Activated CD8-positive, alpha-beta memory T cell treated with anti-CD3 and anti-CD28 coated beads for 48 hours (primary cell): ENCODE measurements at places on chromosomes 5 and 9.

GRCh38 chr9:96071076-96071814 is 195.8 kb downstream of the ERCC6L2 start:
- no peak for DNase-seq

DNA sequence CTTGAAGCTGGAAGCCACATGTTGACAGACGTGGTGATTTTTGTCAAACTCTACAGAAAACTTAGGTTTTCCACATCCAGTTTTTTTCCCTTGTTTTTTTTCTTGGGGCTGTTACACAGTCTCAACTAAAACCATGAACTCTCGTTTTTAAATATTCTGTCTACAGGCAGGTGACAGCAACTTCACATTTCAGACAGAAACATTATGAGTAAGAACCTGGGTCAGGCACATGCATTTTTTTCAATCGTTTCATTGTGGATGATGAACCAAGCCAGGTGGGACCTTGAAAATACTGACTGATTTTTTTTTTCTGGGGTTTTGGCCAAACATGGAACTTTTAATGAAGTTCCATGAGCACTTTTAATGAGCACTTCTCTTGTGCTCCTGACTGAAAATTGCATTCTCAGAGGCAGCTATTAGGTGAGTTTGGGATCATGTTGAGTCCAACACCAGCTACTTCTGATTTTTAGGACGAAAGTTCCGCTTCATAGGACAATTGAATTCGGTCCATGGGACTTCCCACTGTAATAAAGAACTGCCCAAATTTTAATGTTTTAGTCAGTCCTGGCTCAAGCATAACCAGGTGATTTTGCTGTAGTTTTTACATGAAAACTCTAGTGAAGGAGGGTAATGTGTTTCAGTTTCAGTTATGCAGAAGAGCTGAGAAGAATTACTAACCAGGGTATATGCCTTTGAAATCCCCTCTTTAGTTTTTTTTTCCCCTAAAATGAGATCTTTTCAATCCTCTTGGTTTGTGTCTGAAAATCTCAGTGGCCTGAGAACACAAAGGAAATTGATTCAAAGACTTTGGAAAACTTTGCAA is 93.2 kb upstream of the ADAMTS16 start:
- DNase-seq = no peak

GRCh38 chr5:170596482-170597044 is 92.7 kb downstream of the KCNIP1 start:
- no peak for DNase-seq

GRCh38 chr5:139569270-139569955 is 8.3 kb downstream of the UBE2D2 start:
- no peak for DNase-seq

DNA sequence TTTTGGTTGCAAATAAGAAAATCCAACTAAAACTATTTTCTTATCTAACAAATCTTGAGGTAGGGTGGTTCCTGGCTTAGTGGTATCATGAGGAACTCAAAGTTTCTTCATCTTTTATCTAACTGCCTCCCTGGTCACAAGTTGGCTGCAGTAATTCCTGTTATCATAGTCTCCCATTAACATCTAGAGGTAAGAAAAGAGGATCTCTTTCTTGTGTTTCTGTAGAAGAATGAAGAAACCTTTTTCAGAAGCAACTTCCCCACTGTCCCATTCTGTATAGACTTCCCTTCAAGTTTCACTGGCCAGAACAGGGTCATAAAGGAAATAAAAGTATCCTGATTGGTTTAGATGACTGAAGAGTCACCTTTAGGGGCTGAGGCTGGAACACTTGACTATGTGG is 81.8 kb upstream of the ELL2 start:
- no peak for DNase-seq

DNA sequence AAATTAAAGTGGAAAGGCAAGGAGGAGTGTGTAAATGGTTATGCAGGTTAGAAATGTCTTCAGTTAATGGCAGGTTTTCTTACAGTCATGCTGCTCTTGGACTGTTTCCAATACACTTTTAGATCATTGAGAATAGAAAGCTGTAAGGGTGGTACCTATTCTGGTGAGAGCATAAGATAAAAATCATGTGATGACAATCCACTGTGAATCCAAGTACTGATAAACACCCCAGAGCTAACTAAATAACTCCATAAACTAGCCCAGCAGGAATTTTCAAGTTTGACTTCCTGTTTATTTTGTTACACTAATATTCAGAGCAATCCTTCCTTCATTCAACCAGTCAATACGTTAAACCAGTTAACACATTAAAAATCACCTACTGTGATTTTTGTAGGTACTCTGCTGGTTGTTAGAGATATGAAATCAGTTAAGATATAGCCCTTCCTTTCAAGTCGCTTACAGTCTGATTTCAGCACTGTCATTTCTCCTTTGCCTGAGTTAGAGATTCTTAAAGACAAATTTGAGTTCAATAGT is 22.6 kb downstream of the VCAN start:
- no peak for DNase-seq

GRCh38 chr9:91159664-91160121 is 202.0 kb downstream of the AUH start:
- DNase-seq = no peak

DNA sequence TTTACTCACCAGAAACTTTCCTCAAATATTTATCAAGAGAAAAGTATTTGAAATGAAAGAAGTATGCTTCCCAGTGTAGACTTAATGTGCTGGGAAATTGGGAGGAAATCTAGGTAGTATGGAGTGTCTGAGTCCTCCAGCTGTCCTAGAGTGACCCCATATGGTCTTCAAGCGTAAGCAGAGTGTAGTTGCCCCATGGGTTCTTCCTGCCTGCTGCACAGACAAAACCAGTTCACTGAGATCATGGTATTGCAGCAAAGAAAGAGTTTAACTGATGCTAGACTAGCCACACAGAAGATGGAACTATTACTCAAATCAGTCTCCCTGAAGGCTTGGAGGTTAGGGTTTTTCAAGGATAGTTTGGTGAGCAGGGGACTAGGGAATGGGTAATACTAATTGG is 114.9 kb upstream of the PRLR start:
- DNase-seq = no peak

- DNase-seq = no peak
Measured at GRCh38 chr9:20320921-20321320, 301.4 kb downstream of the MLLT3 start.
